ENCODE measurements at places on chromosomes 5 and 9.

DNA sequence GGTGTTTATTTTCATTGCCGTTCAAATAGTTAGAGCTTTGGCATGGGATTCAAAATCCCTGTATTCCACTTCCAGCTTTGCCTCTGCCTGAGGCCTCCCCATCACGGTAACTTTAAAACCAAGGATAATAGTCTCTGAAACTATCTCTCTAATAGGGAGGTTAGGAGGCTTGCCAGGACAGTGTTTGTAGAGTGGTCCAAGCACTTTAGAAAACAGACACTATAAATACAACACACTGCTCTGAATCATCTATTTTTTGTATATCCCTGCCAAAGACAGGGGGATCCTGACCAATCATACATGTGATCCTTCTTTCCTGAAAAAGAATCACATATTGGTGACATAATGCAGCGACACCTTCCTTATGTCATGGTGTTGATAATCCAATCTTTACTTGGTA, 326.8 kb downstream of the BNC2 start:
- no peak for DNase-seq

- DNase-seq: no peak
Measured at GRCh38 chr5:85590764-85591163, 1027.0 kb upstream of the COX7C start.

DNA sequence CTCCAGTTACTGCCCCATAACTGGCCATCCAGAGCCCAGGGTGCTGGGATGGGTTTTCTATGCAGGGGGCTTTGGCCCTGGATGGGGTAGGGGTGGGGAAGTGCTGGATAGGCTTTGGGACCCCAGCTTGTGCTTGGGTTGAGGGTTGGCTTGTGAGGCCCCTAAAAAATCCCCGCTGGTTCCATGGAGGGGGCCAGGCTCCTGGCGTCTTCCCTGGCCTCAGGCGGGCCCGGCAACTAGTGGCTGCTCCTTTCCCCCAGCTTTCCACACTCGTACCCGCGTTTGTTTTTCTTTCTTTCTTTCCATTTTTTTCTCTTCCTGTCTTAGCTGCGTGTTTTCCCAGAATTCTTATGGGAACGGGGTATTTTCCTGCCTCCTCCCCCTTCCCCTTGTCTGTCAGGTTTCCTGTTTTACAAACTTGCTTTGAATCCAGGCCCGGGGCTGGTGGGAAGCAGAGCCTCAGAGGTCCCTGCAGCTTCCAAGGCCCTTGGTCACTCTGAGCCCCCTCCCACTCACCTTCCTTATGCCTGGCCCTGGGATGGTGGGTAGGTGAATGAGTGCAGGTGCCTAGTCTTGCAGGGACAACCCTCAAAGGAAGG, 40.2 kb downstream of the RGS3 start:
- no peak for DNase-seq

GRCh38 chr5:145946112-145946861, 9.9 kb downstream of the SH3RF2 start:
- no peak for DNase-seq

DNA sequence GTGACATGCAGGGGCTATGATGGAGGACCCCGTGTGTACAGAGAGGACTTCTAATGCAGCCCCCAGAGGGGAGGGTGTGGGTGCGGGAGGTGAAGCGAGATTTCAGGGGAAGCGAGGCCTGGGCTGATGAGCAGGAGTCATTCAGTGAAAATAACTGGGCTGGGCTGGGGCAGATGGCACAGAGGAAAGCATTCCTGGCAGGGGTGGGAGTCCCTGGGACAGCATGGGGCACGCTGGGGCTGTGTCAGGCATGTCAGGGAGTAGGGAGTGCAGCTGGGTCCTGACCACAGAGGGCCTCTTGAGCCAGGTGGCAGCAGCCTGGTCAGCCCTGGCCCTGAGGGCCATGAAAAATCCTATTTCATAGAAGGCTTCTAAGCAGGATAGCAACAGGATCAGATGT, 36.6 kb downstream of the COL15A1 start:
- DNase-seq: no peak

DNA sequence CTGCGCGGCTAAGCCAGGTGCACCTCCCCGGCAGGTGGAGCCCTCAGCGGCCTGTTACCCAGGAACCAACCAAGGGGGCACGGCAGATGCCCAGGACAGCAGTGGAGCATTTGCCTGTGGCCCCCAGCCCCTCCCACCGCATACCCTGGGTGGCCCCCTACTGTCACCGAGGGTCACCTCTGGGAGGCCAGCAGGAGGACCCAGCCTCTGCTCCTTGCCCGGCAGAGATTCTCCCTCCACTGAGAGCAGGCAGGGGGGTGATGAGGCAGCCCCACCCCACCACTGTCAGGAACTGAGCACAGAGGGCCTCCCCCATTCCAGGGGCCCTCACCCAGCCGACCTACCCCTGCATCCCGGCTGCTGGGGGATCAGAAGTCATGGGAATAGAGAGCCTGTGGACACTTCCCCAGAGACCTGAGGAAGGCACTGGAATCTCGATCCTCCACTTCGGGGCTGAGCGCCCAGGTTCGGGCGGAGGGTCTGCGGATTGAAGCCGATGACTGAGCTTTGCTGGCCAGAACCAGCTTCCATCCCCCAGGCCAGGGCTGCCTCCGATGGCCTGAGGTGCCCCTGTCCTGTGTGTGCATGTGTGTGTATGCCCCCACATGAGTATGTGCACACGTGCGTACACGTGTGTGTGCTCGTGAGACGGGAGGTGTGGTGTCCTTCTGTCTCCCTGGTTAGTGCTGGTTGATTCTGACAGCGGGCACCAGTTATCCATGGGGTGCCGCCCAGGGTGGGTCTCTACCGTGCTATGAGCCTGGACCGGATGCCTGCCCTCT, at the start of gene QRFP:
Gene QRFP (minus strand): TSS at position 580 of the 782 bp plus-strand sequence. CDS start 2,974 bp downstream, outside the sequence.
- no peak for DNase-seq

GRCh38 chr5:154858972-154859871, 795 bp downstream of the CNOT8 start:
- peak; percentile 34 for DNase-seq

- DNase-seq: no peak
Measured at GRCh38 chr5:129243039-129243438, 148.5 kb downstream of the ISOC1 start.

- DNase-seq: no peak
Measured at GRCh38 chr9:69532396-69532795, 139.8 kb downstream of the APBA1 start.

GRCh38 chr5:77936365-77936693, 160.2 kb upstream of the TBCA start:
- no peak for DNase-seq

- no peak for DNase-seq
Measured at GRCh38 chr9:69324549-69325401, at the start of gene ENTREP1. Gene ENTREP1 (plus strand): TSS chr9:69325215. CDS start chr9:69325310, 95 bp downstream.

GRCh38 chr9:99582814-99583213, 238.9 kb upstream of the NR4A3 start:
- DNase-seq: no peak

DNA sequence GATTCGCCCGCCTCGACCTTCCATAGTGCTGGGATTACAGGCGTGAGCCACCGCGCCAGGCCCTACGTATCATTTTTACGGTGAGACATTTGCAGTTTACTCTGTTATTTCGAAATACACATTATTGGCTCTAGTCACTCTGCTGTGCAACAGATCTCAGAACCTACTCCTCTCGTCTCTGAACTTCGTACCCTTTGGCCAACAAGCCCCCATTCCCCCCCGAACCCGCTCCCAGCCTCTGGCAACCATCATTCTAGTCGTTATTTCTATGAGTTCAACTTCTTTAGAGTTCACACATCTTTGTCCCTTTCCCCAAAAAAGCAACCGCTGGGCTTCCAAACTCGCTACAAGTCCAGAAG, 735 bp downstream of the PTGR1 start:
- no peak for DNase-seq

DNA sequence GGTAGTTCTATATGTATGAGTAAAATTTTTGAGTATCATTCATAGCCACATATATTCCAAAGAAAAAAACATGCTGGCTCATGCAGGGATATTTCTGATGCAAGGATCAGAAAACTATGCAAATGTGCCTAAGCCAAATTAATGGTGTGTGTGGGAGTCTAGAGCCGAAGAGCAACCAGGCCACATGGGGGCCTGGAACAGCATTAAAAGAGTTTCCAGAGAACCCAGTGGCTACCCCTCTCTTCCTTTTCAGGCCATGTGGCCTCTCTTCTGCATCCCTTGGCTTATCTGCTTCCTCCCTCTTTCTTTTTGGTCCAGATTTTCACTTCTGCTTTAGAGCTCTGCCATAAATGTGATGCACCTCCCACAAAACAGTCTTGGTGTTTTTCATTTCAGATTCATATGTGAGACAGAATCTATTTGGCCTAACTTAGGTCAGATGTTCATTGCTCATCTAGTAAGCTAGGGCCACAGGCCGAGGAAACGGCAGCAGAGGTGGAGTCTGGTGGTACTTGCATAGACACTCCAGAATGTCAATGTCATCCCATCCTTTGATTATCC, 300.0 kb downstream of the SH3GL2 start:
- no peak for DNase-seq

DNA sequence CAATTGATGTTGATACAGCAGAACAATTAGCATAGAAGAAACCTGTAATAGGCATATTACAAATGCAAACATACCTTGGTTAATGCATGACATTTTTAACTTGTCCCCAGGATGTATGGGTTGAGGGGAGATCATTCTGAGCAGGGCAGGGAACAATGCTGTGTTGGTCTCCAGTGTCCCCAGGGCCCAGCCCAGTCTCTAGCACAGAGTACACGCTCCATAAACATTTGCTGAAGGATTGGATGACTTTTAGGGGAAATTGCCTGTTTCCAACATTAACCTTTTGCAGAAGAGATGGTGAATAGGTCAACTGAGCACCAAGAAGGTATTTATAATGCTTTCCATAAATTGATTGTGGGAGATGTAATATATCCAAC, 20.0 kb downstream of the ANKRA2 start:
- DNase-seq: no peak

GRCh38 chr9:135154050-135154615, 66.7 kb downstream of the OLFM1 start:
- DNase-seq: no peak

GRCh38 chr5:118611332-118611945, 376.9 kb downstream of the DTWD2 start:
- DNase-seq: no peak

GRCh38 chr9:115121181-115121580, 3.2 kb upstream of the TNC start:
- no peak for DNase-seq

DNA sequence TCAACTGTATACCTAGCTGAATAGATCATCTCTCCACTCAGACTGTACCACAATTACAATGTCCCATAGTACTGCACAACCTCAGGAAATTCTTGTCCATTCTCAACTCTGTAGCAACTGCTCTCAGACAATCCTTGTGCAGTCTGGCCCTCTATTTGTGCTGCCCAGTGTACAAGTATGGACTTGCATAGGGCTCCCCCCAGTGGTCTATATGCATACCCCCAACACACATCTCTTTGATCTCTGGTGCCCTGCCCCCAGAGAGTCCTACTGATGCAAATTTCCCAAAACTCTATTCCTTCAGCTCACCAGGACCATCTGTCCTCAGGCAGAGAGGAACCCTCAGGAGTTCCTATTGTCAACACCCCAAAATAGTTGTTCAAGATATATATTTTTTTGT, 205.3 kb downstream of the SLCO4C1 start:
- no peak for DNase-seq

DNA sequence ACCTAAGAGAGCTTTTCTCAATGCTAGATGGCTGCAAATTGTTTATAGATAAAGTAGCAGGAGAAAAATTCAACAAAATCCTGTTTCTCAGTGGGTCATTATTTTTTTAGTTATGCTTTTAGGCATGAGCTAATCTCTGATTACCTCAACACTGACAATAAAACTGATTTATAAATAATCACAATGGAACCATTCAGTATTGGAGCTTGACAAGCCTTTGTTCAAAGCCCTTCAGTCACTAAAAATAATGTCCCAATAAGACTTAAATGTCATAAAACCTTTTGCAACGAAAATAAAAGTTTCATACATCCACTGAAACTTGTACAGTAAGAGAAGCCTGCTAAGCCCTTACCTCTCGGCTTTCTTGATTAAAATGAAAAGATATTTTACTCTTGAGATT, 27.2 kb downstream of the PTPDC1 start:
- no peak for DNase-seq

GRCh38 chr9:133359399-133360175, 3.2 kb downstream of the SURF2 start:
- DNase-seq: no peak

DNA sequence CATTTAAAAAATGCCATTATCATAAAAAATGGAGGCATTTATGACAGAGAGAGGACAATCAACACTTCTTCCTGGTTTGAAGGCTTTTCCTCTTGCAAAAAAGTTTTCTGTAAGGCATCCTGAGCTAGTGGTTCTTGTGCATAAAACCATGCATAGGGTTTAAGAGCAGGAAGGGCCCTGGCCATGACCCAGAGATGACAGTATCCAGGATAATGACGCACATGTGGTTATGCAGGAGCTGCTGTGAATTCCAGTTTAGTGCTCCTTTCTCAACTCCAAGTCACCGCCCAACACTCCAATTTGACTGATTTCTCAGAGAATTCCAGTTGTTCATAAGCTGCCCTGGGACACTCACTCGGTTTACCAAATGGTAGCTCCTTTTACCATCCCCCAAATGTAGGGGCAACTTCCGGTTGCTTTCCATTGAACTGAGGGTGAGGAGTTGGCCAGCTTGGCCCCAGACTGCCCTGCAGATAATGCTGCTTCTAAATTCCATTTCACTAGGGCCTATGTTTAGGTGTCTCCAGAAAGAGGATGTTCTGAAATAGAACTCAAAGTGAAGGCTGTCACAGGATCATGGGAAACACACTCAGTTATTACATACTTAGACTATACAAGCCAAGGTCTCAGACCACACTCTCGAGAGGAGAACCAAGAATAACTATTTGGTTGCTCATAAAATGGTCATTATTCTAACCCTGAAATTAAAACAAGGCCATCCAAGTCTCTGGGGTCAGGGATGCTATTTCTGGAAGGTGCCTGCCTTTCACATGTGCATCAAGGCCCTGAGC, 179.1 kb downstream of the SLIT3 start:
- DNase-seq: no peak

DNA sequence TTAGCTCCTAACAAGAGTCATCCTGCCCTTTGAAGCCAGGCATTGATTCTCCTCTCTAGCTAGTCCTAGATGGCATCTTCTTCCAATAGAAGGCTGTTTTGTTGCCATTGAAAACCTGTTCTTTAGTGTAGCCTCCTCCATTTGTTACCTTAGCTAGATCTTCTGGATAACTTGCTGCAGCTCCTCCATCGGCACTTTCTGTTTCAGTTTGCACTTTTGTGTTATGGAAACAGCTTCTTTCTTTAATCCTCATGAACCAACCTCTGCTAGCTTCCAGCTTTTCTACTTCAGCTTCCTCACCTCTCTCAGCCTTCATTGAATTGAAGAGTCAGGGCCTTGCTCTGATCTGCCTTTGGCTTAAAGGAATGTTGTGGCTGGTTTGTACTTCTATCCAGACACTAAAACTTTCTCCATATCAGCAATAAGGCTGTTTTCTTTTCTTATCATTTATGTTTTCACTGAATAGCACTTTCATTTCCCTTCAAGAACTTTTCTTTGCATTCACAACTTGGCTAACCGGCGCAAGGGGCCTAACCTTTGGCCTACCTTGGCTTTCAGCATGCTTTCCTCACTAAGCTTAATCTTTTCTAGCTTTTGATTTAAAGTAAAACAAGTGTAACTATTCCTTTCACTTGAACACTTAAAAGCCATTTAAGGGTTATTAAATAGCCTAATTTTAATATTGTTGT, 166.5 kb upstream of the SLC12A2 start:
- DNase-seq: no peak

All from central memory CD4-positive, alpha-beta T cell (primary cell).